Right cardiac atrium (tissue), 5 donors: ENCODE measurements at places on chromosomes 12 and 14. TPM values are rescaled to one million over a fixed set of nuclear protein-coding genes. Genes with fewer than 3 reads are reported as not detected.

SLC6A13 gene
- 2.1 TPM for polyA plus RNA-seq

- no peak for DNase-seq
These were observed 36.8 kb downstream of the PPTC7 start for GRCh38 chr12:110546339-110546738.

DNA sequence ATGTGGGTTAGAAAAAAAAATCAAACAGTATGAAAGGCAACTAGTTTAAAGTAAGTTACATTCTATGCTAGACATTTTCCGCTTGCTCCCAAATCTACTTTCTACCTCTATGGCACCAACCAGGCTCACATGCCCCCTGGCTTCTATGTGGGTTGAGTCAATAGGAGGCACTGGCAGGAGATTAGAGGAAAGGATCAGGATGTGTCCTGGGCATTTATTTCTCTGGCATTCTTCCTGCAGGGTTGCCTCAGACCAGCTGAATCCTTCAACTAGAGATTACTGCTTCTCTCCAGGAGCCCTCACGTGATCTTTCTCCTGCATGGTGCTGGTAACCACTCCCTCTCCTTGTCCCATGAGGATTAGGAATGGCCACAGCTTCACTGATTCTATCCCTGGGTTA lies 14.9 kb upstream of the CCDC60 start:
- no peak for DNase-seq

- DNase-seq, result no peak
These were observed 6.6 kb upstream of the ABCD4 start for GRCh38 chr14:74309125-74310022.

DNA sequence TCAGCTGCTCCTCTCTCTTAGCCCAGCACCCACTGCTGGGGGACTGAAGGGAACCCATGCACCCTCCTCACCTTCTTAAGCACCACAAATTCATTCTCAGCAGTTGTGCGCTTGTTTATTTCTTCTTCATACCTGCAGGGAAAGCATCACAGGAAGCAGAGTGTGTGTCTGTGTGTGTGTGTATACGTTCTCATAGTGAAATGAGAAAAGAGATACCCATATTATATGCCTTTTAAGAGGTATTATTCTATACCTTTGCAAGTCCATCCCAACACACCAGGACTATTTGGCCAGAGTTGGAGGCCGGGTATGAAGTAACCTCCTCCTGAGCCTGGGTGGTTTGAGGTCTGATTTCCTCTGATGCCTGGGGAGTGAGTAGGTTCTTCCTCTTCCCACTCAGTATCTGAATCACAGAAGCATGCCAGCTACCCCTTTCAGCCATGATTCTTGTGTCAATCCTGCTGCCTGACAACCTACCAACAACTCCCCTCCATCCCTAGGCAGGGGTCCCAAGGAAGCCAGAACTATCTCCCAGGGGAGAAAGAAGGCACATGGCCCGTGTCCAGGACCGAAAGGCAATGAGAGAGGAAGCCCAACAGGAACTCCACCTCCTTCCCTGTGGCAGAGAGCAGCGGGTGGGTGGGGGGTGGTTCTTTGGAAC lies 3.0 kb downstream of the KRT73 start:
- no peak for DNase-seq

ENDOU gene
- polyA plus RNA-seq, result 0.45 TPM

DNA sequence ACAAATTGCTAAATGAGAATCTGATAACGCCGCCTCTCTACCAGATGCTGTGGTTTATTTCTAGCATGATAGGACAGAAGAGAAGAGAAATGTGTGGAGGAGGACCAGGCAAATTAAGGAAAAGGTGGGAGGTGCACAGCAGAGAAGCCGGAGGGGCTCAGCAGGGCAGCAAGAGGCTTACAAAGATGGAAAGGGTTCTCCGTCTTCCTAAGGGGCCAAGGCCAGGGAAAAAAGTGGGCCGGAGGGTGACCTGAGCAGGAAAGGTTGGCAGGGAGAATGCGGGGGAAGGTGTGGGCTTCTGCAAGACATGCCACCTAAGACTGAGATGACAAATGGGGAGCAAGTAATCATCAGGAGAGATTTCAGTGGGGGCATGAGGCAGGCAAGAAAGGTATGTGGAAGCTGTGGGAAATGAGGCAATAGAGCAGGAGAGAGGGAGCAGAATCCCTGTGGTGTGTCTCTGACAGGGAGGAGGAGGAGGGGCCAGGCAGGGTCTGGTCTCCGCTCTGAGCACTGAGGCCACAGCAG lies 18.7 kb downstream of the MANSC1 start:
- DNase-seq, result no peak

TEX52 gene
- not detected for polyA plus RNA-seq

DNA sequence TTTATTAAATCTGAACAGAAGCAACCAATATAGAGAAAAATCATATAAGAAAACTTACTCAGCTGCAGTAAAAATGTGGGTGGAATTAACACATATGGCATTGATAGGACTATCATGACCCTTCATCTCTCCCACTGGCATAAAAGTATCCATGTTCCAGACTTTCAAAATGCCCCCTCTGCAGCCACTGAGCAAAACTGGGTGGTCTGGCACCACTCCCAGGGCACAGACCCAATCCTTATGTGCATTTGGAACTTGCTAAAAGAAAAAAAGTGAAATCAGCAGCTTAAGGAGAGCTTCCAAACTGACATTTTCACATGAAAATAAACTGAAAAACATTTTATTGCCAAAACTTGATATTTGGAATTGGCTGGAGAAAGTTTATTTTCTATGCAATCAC lies 141.5 kb downstream of the KIF21A start:
- no peak for DNase-seq

PIANP gene
- polyA plus RNA-seq, result 0.18 TPM

DNA sequence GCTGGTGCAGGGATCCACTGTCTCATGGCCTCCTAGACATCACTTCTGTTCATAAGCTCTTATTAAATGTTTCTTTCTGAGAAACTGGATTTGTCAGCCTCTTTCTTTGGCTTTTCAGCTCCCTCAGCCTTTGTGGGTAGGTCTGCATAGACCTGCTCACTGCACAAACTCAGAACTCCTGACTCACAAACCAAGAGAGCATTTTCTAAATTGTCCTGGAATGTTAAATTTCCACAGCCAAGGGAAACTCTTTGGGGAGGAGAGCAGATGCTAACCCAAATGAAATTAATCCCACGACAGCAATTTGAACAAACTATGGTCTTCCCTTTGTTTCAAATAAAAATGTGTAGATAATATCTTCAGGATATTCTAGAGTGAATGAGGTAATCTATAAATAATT lies 19.5 kb upstream of the CERS5 start:
- no peak for DNase-seq

GRCh38 chr12:109725321-109726105 lies 11.9 kb downstream of the FAM222A start:
- no peak for DNase-seq

ST8SIA1 gene
- 3.8 TPM for polyA plus RNA-seq

DNA sequence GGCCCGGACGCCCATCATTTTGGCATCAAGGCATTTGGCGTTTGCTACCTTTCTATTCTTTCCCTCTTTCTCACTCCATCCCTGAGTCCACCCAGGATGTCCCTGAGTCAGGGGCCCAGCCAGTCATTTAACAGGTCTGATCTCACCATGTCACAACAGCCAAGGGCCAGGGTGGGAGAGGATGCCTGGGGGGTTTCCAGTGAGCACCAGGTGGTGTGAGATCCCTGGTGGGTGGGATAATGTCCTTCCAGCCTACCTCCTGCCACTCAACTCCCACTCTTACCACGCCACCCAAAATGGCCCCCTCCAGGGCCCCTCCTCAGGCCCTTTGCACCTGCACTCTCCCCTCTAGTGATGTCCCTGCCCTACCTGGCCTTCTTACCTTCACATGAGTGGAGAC lies 310.8 kb downstream of the BCL11B start:
- DNase-seq, result no peak

DNA sequence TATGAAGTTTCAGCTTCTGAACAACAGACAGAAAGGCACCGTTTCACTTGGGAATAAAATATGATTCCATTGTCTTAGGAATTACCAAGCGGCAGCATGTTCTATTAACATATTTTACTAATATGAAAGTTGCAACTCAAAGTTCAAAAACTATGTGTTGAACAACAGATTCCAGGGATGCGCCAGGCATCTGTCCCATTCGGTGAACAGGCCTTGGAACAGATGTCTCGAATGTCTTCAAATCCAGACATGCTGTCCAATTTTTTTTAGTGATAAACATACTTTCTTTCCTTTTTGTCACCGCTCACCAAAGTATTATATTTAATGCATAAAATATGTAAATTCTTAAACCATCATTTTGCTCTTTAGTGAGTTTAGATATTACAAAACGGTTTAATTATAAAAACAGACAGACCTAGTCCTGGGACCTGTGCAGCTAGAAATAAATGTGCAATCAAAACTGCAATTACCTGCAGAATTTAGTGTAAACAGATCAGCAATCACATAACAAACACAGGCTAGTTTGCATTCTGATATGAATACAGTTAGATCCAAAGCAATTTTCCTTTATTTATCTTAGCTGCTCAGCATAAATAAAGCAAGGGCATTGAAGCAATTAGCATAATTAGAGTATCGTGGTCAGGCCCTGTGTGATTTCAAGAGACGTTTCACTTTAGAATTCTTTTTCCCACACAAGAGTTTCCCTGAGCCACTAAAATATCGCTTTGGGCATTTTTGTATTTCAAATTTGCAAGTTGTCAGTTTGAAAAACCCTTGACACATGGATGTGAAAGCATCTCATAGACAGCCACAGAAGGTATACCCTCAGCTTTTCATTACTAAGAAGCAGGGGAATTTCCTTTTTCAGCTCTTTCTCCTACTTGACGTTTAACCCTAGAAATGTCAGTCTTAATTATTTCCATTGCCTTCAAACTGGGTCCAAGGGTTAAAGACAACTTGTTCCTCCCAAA lies 420.8 kb downstream of the EGLN3 start:
- DNase-seq, result no peak

GRCh38 chr14:71730471-71730870 lies 201.8 kb upstream of the RGS6 start:
- no peak for DNase-seq

DNA sequence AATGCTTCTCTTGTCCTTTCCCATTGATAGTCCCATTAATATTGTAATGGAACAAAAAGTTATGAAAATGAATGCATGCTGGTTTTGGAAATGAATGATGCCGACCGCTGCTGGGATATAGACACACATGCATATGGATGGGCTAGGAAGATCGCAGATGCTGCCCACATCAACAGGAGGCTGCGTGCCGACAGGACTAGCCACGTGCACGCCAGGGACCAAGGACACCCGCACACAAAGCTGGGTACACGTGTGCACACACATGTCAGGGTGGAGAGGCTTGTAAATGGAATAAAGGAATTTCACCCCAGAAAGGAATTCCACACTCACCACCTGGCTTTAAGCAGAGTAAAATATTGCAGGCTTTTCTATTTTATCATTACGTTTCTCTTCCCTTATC lies 153.8 kb upstream of the VASH1 start:
- DNase-seq, result no peak

- no peak for DNase-seq
These were observed 32.7 kb upstream of the PELI2 start for GRCh38 chr14:56085471-56085870.

IL31 gene
- not detected for polyA plus RNA-seq

- DNase-seq, result no peak
These were observed 12.7 kb downstream of the CCDC197 start for GRCh38 chr14:94009767-94010166.

TOMM20L gene
- not detected for polyA plus RNA-seq

DNA sequence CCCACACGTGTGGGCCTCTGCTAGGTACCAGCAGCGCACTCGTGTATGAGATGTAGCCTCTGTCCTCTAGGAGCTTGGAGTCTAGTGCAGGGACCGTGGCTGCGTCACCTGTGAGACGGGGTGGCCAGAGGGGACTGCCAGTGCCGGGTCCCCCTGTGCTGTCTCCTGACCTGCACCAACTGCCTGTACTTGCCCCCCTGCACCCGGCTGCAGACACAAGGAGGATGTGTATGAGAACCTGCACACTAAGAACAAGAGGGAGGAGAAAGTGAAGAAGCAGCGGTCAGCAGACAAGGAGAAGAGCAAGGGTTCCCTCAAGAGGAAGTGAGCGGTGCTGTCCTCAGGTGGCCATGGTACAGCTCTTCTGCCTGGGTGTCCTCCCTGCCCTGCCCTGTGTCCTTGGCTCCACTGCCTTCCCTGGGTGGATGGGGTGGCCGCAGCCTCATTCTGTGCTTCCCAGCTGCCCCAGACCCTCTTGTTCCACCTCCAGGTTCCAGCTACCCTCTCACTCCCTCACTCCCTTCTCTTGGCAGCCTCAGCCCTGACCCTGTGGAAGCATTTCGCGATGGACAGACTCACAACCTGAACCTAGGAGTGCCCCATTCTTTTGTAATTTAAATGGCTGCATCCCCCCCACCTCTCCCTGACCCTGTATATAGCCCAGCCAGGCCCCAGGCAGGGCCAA lies 9.6 kb downstream of the PTPN6 start:
- DNase-seq, result peak; percentile 42

GRCh38 chr14:44030831-44031383 lies 476.2 kb downstream of the FSCB start:
- no peak for DNase-seq

GRCh38 chr14:91078095-91078737 lies 17.8 kb upstream of the RPS6KA5 start:
- DNase-seq, result no peak

DNA sequence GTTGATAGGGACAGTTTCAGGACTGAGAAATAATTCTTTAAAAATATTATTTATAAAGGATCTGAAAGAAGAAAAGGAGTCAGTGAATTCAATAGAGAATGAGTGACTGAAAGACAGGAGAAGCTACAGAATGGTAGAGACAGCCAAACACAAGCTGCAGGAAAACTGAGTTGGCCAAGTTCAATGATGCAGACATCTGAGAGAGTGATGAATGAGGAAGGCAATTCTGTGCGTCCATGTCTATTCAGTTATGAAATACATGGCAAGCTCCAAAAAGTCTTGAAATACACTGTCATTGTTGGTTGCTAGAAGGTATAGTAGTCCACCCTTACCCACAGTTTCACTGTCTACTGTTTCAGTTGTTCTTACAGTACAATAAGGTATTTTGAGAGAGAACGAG lies 6.8 kb downstream of the LRRC74A start:
- DNase-seq, result no peak

- DNase-seq, result no peak
These were observed 14.5 kb upstream of the PWP1 start for GRCh38 chr12:107670999-107671643.

SLC24A4 gene
- 0.50 TPM for polyA plus RNA-seq

SALL2 gene
- 4.0 TPM for polyA plus RNA-seq

DNA sequence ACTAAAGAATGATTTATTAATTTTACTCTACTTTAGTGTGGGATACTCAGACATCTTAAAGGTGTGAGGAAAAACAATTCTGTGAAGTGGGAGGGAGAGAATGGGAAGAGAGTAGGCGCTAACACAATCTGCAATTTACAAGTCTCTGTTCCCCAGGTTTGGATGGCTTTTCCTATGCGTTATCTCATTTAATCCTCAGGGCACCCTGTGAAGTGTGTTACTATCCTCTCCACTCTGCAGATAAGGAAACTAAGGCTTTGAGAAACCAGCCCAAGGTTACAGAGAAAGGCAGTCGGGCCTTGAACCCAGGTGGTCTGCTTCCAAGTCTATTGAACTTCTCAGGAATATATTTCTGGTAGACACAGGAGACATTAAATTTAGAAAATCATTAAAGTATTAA lies 36.2 kb upstream of the TUBA1C start:
- no peak for DNase-seq

GRCh38 chr12:90274407-90274806 lies 565.8 kb upstream of the ATP2B1 start:
- no peak for DNase-seq
